ENCODE measurements at places on chromosomes 3 and 15.
A peak's percentile ranks its signal among the peaks of the same experiment; 100 is the strongest.

- no peak for DNase-seq
These were observed 65.5 kb upstream of the C3orf49 start for GRCh38 chr3:63753567-63753966.

GRCh38 chr3:133856316-133856715, 39.4 kb downstream of the RAB6B start:
- no peak for DNase-seq

DNA sequence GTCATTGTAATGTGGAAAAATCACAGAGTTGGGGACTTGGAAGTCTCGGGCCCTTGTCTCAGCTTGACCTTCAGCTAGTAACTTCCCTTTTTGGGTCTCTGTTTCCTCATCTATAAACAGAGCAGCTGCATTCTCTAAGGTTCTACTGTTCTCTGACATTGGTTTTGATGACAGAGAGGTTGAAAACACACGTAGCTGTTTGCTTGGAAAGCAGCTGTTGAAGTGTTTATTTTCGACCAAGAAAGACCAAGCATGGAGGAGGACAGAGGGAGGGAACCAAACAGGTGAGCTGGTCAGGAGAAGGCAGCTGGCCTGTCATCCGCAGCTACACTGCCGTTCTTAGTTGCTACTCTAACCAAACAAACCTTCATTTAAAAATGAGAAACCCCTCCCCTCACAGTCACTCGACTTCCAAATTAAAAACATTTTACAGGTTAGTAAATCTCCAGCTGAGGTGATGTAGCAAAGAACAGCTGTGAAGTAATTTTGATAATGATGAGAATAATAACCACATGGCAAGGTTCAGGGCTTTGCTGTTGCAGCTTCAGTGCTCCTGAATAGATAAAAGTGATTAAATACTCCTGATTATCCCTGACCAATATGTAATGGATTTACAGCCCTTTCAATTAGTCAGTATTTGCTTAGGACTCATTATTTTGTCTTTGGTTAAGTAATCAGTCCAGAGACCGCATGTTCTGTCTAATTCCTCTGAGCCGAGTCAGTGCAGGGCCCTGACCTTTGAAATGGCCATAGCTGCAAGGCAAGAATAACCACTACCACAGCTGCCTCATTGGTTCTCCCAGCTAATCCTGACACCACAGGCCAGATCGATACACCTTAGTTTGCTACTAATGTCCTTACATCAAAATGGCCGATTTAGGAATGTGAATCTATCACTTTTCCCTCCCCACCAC, 65.3 kb downstream of the MEIS2 start:
- DNase-seq, result no peak

GRCh38 chr3:23659840-23660430, 145.8 kb upstream of the UBE2E1 start:
- no peak for DNase-seq

DNA sequence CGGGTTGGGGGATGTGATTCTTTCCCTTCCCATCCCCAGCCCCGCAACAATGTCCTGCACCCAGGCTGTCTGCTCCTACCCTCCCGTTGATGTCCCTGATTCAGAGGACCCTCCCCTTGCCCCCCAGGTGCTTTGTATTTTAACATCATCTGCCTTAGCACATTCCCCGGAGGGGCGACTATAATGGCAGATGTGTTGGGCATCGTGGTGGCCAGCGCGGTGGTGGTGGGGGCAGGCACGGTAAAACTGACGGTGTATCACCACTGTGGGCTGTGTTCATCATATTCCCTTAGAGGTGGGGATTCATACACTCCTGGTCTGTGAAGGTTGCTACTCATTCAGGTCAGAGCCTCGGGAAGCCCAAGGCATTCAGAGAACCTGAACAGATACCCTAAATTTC, 173.0 kb downstream of the ADAMTS17 start:
- DNase-seq, result no peak

DNA sequence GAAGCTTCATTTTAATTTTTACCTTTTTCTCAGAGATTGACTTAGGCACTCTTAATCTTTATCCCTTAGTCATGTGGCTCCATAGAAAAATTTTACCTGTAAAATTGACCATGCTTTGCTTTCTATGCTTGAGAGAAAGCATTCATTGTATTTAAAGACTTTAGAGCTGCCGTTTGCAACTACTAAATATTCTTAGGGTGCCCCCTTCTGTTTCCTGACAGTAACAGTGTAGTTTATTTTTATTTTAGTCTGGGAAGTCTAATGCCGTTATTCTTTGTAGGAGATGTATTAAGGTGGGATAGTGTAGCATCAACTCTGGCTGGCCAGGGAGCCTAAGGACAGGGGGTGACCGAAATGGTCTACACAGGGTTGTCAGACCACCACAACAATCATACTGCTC, 84.5 kb upstream of the SYNPR start:
- DNase-seq, result no peak

DNA sequence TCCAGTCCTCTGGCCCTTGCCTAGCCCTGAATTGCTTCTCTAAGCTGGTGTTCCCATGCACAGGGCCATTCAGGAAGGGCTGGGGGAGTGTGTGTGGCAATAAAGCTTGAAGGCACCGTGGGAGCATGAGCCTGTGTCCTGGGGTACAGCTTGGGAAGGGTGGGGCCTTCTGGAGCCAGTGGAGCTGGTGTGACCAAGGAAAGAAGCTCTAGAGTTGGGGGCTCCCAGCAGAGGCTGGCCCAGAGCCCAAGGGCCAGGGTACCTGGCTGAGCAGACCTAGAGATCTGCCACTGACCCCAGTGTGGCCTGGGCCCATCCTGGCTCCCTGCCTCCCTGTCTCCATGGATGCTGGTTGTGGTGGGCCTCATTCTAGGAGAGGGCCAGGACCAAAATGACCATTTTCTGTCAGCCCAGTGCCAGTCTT, 8.1 kb downstream of the ABTB1 start:
- DNase-seq, result peak; percentile 16

- no peak for DNase-seq
These were observed 216.9 kb downstream of the ATP8B4 start for GRCh38 chr15:49901996-49902684.

GRCh38 chr3:71066849-71067261, 516.7 kb downstream of the FOXP1 start:
- no peak for DNase-seq

DNA sequence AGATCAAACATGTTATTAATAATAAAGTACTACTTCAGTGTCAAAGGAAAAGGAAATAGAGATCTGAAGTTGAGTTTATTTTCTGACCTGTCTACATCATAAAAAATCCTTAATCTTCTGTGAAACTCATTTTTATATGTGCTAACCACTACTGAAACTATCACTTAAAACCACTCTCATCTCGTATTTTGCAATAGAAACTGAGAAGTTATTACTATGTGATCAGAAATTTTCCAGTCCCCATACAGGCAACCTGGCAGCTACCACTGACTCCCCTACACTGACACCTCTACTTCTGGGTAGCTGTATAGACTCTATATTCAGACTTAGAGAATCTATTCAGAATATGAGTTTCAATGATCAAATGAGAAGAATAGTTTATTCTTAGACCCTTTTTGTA, 8.3 kb downstream of the HDGFL3 start:
- no peak for DNase-seq

DNA sequence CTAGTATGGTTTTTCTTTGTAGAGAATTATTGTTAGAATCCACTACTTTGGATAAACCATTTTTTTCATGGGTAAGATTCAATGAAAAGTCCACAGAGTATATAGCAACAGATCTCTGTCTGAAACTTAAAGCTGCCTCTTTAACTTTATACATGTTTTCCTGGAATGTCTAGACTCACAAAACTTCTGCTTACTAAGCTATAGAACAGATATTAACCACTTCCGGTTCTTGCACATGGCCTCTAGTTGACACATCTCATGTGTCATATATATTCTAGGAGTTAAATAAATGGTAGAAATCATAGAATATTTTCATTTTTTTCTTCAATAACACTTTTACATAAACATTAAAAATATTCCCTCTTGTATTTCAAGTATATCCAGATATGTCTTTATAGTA, 1693.9 kb downstream of the SI start:
- DNase-seq, result no peak

DNA sequence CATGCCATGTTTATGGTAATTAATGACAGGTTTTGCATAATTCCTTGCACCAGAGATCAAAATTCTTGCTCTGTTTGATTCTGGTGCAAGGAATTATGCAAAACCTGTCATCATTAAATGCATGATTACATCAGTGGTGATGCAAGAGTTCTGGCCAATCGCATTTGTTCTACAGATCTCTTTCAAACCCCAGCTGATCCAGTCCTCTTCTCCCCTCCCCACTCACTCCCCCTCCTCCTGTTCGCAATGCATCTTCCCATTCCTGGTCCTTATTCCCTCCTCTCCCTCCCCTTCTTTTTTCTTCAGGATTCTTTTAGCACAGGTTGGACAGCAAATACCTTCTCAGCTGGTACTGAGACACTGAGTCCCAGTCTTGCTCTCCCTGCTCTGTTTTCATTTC, 82.1 kb downstream of the GABRB3 start:
- DNase-seq, result no peak

- DNase-seq, result no peak
These were observed 51.5 kb downstream of the PLCL2 start for GRCh38 chr3:16936233-16936632.

DNA sequence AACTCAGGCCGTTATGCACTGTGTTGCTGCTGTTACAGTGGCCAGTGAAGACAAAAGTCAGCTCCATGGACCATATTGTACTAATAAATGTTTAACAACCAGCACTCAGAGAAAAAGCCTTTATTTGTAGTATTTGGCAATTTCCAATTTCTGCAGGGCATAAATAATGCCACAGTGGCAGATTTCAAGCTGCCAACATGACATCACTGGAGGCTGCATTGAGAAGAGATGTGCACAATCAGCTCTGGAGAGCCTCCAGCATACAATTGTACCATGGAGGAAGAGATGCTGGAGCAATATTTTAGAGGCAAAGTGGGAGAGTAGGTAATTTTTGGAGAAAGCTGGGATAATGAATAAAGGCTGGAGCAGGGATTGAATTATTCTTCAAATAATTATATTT, 9.7 kb upstream of the ALCAM start:
- DNase-seq, result no peak

DNA sequence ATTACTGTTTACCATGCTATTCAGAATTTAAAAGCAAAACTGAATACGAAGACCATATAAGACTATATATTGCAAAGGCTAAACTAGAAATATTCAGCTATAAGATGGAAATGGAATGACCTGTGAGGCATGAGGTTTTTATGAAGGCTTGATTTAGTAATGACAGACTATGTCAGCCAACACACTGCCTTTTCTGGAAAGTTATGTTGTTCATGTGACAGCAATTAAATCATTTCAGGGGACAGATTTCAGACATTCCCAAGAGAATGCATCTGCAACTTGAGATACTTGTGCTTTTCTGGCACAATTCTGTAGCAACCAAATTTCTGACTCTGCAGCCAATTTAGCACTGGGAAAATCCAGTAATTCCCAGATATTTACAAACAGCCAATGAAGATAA, 8.6 kb upstream of the GATM start:
- no peak for DNase-seq

DNA sequence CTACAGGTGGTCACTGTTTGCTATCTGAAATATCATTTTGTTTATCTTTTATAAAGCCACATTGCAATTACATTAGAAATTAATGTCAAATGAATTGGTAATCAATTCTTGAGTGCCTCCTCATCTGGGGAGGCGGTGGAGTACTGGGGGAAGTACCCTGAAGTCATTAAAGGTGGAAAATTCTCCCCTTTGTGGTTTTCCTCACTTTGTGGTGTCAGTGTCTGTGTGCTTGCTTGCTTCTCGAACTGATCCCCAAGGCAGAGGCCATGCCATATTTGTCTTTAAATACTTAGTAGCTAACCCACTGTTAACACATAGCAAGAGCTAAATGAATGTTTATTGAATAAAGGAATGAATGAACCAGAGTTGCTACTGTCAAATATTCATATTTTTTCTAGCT, 40.5 kb upstream of the CCK start:
- DNase-seq, result no peak

GRCh38 chr3:178663201-178663934, 127.1 kb downstream of the KCNMB2 start:
- no peak for DNase-seq
